Activated gamma-delta T cell treated with anti-CD3 and anti-CD28 coated beads, Interleukin-2, amount 50 U/mL, for 16 hours (primary cell): ENCODE measurements at places on chromosomes 11 and 22.

DNA sequence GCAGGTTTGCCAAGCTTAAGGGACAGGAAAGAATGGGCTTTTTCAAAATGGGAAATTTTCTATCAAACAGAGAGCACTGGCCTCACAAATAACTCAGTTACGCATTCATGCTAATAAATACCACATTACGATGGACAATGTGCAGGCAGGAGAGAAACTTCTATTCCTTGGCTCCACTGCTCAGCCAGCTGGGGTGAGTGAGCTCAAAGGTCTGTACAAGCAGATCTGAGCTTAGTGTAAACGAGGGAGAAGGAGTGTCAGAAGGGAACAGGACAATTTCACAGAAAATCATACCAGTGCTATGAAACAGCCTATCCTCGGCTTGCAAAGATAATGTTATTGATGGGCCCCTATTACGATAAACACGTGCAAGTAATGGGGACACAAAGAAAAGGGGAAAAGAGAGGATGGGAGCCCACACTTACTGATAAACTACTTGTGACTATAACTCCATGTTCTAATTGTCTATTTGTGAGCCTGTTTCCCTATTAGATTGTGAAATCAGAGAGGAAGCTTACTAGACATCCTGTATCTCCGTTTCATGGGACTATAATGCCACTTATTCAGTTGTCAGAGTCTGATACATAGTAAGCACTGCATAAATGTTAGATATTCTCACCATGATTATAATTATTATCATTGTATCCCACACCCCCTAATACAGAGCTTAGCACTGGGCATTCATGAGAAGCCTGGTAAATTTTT, 46.3 kb downstream of the AMOTL1 start:
- DNase-seq = no peak

DNA sequence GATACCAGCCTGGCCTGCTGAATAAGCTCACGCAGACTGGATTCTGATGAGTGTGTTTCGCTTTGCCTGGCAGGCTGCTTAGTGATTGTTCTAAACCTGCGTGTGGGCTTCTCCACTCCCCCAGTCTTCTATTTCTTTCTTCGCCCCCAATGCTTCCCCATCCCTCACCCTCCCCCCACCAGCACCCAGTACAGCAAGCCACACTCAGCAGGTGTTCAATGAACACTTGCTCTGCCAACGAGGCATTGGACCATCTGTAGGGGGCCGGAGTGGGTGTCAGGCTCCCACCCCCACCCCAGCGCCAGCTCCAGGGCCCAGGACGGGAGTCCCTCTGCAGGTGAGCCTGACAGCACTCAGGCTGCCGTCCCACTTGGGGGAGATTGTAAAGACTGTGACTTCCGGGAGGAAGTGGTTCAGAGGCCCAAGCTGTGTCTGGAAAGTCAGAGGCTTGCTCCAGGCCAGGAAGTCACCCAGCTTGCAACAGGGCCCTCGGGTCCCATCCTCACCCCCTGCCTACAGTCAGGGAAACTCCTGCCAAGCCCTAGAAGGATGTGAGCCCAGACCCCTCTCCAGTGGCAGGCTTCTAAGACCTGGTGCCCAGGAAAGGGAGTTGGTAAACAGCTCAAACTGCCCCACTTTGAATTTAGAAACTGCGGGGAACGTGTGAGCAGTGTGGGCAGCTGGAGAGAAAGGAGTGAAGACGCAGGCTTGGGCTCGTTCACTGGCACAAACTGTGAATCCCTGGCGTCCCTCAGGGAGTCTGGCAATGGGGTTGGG, 66.3 kb upstream of the PRDM11 start:
- peak; percentile 36 for DNase-seq

DNA sequence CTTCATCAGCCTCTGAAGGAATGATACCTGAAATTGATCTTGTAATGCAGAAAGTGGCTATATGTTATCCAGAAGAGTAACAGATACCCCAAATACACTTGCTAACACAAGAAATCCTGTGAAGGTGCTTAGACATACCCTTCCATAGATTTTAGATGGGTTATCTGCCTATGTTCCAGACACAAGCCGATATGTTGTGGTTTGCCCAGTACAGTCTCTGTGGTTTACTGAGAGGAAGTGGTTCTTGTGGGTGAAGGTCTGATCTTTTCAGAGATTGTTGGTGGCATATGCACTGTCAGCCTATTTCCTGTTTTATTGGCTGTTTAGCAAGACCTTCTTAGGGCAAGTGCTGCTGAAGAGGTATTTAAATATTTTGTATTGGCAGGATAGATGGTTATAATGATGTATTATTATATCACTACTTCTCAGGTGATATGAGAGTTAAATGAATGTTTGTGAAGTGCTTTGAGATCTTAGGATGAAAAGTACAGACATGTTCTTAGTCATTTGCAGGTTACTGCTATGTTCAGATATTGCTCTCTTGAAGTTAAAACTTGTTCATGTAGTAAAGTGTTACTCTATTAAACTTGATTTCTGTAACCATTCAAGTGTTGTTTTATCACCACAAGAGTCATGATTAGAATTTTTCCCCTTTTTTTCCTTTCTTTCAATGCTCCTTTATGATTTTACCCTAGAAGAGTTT, 8.2 kb downstream of the ARHGEF12 start:
- DNase-seq = no peak

- no peak for DNase-seq
Observed at GRCh38 chr11:12834630-12835029, 160.4 kb downstream of the TEAD1 start.

DNA sequence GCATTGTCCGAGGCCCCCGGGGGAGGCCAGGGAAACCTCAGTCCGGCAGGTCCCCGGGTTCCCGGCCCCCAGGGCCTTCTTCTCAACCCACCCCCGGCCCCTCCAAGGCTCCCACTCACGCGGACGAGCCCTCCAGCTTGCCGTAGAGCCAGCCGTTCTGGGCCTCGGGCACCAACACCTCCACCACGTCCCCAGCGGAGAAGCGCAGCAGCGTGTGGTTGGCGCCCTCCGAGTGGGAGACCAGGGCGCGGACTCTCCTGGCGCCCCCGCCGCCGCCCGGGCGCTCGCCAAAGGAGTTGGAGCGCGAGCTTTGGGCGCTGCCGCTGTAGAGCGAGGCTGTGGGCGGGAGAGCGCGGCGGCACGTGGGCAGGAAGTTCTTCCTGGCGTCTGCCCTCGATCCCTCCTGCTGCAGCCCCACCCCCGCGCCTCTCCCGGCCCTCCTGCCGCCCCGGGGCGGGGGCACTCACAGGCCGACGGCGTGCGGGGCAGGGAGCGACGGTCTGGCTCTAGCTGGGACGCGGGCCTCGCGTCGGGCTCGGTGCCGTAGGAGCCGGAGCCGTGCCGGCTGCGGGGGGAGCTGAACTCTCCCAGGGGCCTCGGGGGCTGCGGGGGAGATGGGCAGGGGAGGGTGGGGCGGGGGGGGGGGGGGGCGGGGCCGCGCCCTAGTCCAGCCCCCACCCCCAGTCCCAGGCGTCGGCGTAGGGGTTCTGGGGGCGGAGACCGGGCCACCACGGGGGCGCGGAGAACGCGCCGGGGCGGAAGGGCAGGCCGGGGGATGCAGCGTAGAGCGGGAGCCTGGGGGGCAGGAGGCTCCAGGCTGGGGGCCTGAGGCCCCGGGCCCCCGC, 4.9 kb upstream of the SLC16A8 start:
- no peak for DNase-seq

- DNase-seq = no peak
Observed at GRCh38 chr11:76314741-76315090, 66.2 kb downstream of the THAP12 start.

DNA sequence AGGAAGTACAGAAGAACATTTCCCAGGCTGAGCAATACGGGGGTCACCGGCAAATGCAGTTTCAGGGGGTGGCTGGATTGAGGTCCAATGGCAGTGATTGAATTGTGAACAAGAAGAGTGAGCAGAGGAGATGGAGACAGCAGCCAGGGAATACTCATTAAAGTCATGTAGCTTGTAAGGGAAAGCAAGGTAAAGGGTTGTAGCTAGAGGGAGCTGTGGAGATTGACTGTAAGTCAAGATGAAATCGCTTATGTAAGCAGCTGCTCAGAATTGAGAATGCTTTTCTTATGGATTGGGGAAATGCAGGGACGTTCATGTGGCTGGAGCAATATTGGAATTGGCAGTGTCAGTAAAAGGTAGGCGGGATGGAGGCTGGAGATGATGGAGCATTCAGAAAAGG, 111.4 kb upstream of the TBCEL start:
- no peak for DNase-seq

GRCh38 chr11:126791446-126791845, 209.1 kb downstream of the KIRREL3 start:
- no peak for DNase-seq

DNA sequence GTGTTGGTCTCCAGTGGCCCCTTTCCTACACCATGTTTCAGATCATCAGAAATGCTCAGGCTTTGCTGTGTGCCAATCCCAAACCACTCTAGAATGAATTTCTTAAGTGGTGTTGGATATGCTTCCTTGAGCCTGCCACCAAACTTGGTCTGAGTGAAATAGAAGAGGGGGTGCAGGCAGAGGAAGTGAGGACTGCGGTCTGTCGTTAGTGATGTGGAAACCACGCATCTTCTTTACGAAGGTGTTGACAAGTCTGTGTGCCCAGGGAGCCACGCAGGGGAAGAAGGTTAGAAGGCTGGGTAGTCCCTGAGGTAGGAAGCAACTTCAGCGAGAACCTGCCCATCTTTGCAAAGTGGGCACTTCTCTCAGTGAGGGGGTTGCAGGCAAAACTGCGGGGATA, 187.4 kb upstream of the NAV2 start:
- DNase-seq = no peak

- DNase-seq = no peak
Observed at GRCh38 chr11:131889146-131889577, 518.7 kb downstream of the NTM start.

- DNase-seq = no peak
Observed at GRCh38 chr11:32006799-32007388, 84.0 kb upstream of the RCN1 start.

DNA sequence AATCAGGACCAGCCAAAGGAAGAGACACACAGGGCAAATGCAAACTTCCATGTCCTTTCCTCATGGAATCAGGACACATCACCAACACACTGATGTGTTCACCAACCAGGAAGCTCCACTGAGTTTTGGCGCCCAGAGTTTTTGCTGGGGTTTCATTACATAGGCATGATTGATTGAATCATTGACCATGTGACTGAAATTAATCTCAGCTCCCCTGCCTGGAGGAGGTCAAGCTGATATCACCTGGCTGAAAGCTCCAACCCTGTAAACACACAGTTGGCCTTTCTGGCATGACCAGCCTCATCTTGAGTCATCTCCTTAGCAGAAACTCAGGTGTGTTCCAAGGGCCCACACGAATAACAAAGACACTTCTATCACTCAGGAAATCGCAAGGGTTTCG, 133.2 kb downstream of the TRIM29 start:
- no peak for DNase-seq

GRCh38 chr11:37298173-37298572, 700.1 kb upstream of the RAG2 start:
- no peak for DNase-seq

DNA sequence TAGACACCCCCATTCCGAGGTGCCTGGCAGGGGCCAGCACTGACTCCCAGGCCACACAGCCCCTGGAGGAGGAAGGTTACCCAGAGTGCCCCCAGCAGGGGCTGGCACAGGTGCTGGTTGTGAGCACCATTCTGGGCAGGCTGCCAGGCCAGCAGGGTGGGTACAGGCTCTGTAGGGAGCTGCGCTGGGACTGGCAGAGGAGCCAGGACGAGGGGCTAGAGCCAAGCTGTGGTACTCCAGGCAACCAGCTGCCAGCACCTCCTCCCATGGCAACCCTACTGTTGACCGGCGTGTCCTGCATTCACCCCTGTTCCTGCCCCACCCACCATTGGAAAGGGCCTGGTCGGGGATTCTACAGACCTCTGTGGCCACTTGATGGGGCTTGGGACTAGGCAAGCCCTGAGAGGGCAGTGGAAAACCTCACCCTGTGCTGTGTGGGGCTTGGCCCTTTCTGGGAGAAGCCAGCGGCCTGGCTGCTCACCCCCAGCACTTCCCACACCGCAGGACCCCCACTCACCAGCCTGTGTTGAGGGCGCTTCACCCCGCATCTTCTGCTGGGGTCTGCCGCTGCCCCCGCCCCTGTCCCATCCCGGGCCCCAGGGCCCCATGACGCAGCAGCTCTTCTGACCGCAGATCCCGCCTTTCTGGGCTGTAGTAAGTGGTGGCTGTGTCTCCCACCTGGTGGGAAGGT, 1.9 kb downstream of the CLDN5 start:
- DNase-seq = no peak

DNA sequence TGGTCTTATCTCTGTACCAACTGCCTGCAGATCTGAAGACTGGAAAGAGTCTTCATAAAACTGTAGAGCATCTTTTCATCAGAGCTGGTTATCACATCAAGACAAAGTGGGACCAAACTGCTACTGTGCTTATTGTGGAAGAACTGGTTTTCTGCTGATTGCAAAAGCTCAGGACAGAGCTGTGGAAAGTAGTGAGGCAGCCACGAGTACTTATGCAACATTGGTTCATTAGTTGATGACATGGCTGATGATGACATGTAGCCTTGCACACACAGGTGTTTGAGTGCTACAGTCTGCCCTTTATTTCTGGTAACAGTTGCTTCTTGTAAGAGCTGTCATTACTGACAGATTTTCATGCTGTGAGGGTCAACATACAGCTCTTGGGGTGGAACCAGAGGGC, 185.4 kb upstream of the GUCY1A2 start:
- DNase-seq = no peak

DNA sequence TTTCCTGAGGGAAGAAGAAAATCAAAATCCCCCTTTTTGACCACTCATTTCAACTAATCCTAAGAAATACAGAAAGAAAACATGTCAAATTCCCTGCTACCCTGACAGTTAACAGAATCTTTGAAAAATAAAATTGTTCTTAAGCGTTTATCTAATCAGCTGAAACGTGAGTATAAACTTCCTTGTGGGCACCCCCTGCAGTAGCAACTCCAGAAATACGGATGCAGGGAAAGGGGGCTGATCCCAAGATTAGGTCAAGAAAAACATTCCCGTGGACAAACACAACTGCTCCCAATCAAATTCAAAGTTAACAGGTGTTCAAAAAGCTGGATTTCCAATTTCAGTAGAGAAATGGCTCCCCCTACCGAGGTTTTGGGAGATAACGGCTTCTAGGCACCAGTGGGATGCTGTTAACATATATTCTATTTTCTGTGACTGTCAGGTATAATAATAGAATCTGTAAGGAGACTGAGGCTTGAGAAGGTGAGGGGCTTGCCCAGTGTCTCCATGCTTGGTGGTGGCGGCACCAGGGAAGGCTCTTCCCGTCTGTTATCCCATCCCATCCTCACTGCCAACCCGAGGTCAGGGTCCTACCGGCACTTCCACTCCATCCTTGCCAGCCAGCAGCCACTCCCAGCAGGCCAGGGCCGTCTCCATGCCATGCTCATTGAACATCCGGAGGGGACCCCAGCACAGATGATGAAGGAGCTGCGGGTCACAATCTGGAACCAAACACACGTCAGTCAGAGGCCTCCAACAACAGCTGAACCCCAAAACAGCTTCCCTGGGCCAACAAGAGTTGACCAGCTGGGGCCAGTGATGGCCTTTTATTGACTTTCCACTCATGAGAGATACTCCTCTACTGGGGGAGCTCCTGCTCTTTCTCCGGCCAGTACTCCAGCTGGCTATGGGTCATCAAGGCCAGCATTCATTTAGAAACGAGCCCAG, 32.0 kb upstream of the SERPIND1 start:
- peak; percentile 14 for DNase-seq
